ENCODE measurements at places on chromosomes 12 and 14.

DNA sequence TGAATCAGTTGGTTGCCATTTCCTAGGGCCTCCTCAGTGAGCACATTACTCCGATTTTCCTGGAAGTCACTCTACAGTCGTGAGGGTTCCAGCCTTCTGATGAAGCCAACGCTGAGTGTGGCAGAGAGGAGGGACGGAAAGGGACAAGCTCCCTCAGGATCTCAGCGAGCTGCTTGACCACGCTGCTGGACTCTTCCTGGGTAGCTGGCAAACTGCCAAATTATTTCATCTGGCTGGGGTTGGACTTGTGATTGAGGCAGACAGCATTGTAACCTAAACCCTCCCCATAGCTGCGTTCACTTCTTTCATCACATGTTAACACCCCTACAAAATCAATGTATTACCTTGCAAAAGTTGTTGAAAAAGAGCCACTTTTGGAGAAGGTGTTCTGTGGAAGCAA is 69.6 kb upstream of the CHST11 start:
- DNase-seq, result no peak

DNA sequence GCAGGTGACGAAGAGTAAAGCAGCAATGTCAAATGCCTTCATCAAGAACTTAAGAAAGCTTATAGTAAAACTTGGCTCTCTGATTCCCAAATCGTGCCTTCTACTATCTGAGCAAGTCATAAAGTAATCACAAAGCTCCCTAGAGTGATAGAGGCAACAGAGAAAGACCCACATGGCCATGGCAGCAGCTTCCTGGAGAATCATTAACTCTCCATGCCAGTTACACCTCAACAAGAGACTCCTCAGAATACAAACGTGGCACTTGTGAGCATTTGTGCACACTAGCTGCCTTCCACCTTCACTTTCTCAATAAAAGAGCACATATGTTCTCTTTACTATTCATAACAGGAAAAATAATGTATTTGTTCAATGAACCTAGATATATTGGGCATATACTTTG is 48.0 kb downstream of the PLCZ1 start:
- no peak for DNase-seq

DNA sequence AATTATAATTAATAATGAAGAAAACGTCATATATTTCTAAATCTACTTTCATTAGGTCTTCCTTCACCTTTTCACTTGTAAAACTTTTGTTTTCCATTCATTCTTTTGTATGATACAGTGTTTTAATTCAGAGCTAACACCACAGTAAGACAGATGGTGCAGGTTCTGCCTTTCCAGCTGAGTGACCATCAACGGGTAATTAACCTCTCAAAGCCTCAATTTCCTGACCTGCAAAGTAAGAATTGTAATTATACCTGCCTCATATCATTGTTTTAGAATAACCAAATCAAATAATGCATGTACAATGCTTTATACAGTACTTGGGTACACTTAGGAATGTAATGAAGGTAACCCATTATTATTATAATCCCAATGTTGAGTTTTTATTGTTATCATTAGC is 157.6 kb downstream of the FOXA1 start:
- no peak for DNase-seq

DNA sequence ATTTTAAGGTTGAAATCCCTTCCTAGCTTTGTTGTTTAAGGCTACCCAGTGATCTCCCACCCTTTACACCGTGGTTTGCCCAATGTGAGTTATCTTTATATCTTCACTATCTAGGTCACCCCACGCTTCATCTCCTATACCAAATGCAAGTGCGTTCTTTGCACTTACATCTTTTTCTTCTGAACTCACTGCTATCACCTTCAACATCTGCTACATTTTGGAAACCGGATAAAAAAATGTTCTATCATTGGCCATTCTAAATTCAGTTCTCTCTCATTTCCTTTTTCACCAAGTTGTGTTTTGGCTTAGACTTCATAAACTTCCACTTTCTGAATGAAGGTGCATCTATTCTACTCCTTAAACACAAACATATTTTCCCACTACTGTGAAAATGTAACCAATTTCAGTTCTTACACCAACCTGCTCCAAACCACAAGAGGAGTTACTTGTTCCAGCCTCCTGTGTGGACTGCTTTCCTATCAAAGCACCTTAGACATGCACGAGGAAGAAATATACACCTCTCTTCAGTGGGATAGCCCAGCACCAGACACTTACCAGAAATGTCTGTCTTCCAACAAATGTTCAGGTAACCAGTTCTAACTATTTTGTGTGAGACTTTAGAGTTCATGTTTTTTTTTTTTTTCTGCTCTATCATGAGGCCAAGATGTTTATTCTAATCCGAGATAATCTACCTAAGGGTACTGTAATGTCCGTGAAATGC is 21.9 kb downstream of the CLEC9A start:
- DNase-seq, result no peak

- DNase-seq, result peak; percentile 44
Measured at GRCh38 chr14:104101651-104102281, 16.3 kb downstream of the ASPG start.

GRCh38 chr12:128043317-128043716 is 223.7 kb upstream of the TMEM132C start:
- DNase-seq, result no peak

DNA sequence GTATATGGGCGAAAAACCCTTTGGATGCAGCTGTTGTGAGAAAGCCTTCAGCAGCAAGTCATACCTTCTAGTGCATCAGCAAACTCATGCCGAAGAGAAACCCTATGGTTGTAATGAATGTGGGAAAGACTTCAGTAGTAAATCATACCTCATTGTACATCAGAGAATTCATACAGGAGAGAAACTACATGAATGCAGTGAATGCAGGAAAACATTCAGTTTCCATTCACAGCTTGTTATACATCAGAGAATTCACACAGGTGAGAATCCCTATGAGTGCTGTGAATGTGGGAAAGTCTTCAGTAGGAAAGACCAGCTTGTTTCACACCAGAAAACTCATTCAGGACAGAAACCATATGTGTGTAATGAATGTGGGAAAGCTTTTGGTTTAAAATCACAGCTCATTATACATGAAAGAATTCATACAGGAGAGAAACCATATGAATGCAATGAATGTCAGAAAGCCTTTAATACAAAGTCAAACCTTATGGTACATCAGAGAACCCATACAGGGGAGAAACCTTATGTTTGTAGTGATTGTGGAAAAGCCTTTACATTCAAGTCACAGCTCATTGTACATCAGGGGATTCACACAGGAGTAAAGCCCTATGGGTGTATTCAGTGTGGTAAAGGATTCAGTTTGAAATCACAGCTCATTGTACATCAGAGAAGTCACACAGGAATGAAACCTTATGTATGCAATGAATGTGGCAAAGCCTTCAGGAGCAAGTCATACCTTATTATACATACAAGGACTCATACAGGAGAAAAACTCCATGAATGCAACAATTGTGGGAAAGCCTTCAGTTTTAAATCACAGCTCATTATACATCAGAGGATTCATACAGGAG is 21.4 kb downstream of the ZNF268 start:
- no peak for DNase-seq

- no peak for DNase-seq
Measured at GRCh38 chr14:55589171-55589570, 9.2 kb downstream of the KTN1 start.

GRCh38 chr12:6277982-6278438 is 32.5 kb upstream of the PLEKHG6 start:
- DNase-seq, result no peak

- DNase-seq, result no peak
Measured at GRCh38 chr12:106801830-106802533, 27.5 kb downstream of the RIC8B start.

GRCh38 chr12:113418213-113418879 is 3.8 kb upstream of the SDSL start:
- no peak for DNase-seq

DNA sequence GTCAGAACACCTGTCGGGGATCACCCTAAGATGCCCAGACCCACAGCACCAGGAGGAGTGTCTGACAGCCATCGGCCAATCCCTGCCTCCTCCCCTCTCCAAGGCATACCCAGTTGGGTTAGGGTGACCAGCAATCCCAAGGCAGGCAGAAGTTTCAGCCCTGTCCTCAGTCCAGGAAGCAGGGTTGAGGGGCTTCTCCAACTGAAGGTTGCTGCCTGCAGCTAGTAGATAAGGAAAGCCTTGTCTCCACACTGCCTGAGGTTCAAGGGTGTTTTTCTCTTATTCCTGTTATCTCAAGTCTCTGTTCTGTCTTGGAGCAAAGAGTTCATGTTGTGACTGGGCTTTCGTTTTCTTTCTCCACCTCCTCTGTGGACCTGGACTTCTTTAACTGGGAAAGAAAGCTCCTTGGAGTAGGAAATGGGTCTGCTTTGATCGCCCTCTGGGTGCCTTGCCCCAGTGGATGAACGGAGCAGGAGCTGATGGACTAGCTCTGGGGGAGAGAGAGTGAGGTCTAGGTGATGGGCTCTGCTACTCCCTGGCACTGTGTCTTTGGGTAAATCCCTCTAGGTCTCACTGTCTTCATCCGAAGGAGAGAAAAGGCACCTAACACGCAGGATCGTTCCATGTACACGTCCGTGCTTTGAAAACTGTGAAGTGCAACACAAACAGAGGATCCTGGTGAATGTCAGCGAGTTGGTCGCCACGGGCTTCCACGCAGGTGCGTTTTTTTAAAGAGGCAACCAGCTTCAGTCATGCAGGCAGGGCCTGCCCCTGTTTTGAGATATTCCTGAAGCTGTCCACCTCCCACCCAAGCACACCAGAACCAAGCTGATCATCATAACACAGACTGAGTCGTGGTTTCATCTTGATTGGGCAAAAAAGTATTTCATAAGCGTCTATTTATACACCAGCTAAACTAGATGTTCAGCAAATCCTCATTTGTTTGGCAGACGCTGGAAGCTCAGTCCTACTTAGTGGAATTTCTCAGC is 52.5 kb upstream of the FOXN3 start:
- no peak for DNase-seq

DNA sequence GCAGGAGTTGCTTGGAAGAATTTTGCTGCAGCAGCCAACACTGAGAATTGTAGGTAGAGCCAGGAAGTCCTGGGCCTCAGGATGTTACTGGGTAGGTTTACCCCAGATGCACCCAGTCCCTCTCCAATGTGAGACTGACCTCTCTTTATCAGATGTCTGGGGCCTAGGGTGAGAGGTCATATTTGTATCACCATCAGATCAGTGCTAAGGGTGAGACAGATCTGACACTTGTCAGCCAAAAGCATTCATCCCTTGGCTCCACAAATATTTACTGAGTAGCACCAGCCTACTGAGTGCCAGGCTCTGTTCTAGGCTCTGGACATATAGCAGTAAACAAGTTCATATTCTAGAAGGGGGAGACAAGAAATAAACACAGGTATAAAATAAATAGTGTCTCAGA is 4.3 kb downstream of the TROAP start:
- DNase-seq, result no peak

- no peak for DNase-seq
Measured at GRCh38 chr14:36423430-36423829, 96.6 kb downstream of the NKX2-1 start.

GRCh38 chr14:82766996-82767395 is 1233.3 kb upstream of the SEL1L start:
- no peak for DNase-seq

DNA sequence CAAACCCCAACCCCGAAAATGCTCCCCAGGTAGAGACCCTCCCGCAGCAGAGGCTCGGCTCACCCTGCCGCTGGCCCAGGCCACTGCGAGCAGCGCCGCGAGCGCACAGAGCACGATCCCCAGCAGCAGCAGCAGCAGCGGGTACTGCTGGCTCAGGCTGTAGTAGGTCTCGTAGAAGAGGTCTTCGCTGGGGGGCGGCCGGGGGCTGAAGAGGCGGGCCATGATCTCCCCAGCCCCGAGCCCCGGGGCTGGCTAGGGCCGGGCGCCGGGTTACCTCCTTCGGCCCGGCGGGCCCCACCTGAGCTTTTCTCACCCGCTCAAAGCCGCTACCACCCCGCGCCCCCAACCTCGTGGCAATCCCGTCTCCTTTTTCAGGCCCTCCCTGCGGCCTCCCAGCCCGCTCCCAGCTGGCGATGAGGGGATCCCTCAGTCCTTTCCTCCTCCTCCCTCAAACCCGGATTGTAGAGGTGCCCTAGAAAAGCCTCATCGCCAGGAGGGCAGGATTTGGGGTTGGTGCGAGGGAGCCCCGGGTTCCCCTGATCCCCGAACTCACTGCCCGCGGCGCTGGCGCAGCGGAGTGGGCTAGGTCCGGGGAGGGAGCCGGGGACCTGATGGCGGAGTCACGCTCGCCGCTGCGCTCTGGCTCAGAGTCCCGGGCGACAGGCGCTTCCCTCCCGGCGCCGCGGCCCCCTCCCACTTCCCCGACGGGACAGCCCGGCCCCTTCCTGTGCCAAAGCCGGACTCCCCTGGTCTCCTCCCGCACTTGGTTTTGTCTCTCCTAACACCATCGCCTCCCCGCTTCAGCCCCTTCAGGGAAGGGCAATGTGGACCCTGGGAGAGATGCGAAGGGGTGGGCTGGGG is at the start of gene ADCY4:
Gene ADCY4 (minus strand): TSS at position 641 of the 861 bp plus-strand sequence. CDS start 419 bp downstream, at position 222.
- no peak for DNase-seq

DNA sequence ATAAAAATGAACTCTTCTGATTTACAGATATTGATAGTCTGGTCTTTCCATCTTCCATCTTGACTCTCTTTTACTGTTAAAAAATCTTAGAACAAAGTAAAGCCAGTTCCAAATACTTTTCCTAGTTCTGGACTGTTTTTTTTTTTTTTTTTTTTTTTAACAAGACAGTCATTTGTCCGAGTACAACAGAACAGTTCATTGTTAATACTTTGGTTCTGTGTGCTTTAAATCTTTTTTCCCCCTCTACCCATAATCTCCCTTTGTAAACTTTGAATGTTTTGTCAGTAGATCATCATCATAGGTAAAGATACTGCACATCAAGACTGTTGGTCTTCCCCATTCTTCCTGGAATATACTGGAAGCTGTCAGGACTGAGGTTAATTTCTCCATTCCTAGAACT is 38.0 kb downstream of the ADIPOR2 start:
- DNase-seq, result no peak

- DNase-seq, result peak; percentile 90
Measured at GRCh38 chr12:109775172-109775881, 57.9 kb downstream of the TRPV4 start.

DNA sequence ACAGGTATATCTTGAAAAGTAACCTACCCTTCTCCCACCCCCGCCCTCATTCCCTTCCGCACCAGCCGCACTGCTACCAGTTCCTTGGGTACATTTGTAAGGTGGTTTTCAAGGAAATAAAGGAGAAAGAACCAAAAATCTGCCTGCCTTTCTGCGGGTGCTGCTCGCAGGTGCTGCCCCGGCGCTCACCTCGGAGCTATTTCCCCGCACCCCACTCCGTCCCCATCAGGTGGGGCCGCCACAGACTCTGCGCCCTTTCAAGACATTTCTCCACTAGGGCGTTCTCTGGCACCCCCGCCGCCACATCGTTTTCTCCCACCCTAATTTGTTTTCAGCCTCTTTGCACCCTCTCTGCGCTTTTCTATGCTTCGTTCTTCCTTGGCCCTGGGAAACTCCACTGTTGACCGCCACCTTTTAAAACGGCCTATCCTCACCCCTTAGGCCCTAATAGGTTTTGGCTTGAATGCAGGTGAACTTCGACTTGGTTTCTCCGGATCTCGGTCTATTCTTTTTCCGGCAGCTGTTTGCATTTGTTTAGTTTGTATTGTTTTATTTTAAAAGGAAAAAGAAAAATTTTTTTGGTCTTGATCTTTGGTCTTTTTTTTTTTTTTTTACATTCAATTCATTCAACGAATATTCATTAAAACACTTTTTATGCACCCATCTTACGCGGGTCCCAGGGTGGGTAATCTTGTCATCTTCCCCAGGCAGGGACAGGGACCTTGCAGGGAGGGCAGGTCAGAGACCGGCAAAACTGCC is 3.0 kb downstream of the VSX2 start:
- DNase-seq, result no peak

GRCh38 chr12:67442347-67442841 is 173.2 kb downstream of the CAND1 start:
- no peak for DNase-seq
